ENCODE measurements at places on chromosomes 7 and 10.

DNA sequence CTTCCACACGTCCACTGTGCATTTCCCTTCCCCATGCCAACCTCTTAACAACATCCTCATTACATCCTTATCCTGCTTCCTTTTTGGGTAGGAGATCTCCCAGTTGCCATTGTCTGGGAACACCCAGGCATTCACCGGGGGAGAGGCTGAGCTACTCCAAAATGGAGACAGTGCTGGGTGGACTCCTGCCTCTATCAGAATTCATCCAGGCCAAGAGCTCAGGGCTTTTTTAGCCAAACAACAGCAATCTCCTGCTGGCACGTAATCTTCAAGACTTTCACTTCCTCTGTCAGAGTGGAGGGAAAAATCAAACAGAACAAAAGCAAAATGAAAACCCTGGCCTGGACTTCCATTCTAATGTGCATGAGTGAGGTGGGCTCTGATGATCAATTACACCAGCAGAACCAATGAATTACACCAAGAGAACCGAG lies 245.0 kb downstream of the PRPF18 start:
- peak; percentile 52 for DNase-seq

DNA sequence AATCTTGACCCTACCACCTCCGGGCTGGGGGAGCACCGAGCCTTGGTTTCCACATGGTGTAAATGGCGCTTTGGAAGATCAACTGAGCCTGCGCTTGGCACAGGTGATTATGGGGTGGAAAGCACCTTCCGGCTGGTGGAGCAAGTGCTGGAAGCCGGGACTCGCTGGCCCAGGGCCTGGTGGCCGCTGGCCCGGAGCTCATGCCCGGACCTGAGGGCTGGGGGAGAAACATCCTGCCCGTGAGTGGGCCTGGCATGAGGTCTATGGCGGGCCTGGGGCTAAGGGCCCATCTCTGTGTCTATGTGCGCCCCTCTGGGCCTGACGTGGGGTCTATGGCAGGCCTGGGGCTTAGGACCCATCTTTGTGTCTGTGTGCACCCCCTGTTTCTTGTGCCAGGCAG lies 14.2 kb upstream of the LFNG start:
- no peak for DNase-seq

- peak; percentile 97 for DNase-seq
These were observed 204.4 kb downstream of the CXCL12 start for GRCh38 chr10:44180321-44181168.

GRCh38 chr7:34225193-34225592 lies 319.9 kb downstream of the BMPER start:
- no peak for DNase-seq

DNA sequence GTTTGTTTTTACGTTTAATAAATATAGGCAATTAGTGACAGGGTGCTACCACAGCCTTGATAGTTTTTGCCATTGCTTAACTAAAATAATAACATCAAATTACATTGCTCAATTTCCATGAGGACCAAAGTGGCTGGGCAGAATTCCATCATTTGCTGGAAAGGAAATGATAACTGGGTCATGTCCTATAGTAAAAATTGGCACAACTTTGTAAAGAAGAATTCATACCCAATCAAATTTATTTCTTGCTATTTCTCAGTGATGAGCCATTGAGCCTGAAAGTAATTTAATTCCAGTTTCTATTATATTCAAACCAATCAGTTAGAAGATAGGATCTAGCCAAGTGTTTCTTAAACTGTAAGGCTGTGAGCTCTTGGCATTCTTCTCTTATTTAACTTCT lies 102.2 kb upstream of the CTTNBP2 start:
- no peak for DNase-seq

DNA sequence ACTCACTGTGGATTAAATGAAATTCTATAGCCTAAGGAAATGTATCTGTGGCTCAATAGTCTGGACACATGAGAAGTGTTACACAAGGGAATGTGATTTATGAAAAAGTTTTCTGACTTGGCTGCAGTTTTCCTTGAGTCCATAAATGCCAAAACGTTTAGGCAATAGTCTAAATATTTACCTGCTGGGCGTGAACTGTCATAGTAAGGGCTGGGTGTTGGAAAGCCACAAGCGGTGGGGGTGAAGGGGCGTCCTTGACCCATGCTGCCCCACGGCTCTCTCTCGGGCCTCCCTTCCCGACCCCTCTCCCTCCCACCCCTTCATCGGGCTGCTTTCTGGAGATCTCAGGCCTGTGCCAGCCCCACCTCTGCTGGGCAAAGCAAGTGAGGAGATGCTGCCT lies 223.7 kb downstream of the BUB3 start:
- no peak for DNase-seq

DNA sequence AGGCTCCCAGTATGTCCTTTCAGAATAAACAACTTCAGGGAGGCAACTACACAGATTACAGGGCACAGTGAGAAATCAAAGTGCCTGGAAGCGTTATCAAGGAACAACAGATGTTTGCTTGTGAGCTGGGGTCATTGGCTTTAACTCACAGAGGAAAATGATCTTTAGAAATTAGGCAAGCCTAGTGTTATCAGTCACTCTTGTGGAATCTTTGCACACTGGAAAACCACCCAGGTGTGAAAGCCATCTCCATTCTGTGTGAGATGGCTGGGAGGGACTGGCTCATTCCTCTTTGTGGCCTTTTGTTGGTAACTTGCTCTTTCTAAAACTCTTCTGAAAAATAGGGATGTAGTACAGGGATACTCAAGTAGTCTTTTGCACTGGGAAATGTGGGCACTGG lies 716.0 kb downstream of the XPNPEP1 start:
- no peak for DNase-seq

DNA sequence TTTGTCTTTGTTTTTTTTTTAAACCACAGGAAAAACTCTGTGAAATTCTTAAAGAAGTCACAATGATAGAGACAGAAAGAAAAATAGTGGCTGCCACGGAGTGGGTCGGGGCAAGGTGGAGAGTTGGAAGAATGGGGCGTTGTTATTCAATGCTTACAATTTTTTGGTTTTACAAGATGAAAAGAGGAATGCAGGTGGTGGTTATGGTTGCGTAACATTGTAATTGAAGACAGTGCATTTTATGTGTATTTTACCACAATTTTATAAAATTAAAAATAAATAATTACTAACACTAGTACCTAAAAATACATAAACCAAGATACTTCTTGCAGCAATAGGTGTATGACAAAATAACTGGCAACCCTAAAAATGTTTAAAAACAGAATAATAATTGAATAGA lies 76.9 kb upstream of the VOPP1 start:
- DNase-seq: no peak

DNA sequence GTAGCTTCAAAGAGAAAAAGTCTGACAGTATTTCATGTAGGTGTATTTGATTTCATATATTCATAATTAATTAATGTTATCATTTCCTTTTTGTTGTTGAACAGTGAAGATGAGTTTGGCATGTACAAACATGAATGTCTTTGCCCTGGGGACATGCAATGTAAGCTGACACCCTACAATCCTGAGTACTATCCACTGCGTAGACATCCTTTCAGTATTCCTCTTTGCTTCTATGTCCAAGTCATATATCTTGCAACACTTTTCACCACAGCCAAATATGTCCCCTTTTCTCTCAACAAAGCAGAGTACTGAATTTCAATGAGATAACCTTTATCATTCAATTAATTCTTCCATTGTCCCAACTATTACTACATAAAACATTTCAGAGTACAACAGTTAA lies 93.6 kb downstream of the GPR37 start:
- DNase-seq: no peak

DNA sequence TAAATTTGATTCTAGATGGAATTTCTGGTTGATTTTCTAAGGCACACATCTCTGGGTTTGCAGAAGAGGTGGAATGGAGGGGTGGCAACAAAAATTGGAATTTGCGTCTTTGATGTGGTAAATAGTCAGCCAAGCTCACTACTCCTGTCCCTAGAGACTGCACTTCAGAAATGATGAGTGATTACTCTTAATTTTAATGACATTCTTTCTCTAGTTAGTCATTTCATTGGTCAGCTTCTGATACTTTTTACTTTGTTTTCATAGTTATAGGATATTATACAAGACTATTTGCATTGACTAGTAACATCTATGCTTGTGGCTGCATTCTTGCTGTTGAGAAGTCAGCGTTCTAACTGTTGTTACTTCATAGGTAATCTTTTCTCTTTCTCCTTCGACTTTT lies 658.3 kb downstream of the SUGCT start:
- peak; percentile 71 for DNase-seq

- DNase-seq: no peak
These were observed 28.1 kb downstream of the STAMBPL1 start for GRCh38 chr10:88908194-88908593.

GRCh38 chr7:15459018-15459615 lies 102.7 kb downstream of the AGMO start:
- DNase-seq: peak; percentile 57

- DNase-seq: no peak
These were observed 143.4 kb downstream of the DOCK1 start for GRCh38 chr10:127048630-127049029.

- DNase-seq: no peak
These were observed 773.4 kb downstream of the CNTNAP2 start for GRCh38 chr7:146889806-146890555.

DNA sequence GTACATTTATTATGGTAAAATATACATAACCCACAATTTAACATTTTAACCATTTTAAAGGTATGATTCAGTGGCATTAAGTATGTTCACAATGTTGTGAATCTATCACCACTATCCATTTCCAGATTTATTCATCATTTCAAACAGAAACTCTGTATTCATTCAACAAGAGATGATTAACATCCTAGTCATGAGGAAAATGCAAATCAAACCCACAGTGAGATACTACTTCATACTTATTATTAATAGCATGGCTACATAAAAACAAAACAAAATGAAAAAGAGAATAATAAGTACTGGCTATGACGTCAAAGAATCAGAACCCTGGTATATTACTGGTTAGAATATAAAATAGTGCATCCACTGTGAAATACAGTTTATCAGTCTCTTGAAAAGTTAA lies 386.6 kb upstream of the POM121L12 start:
- DNase-seq: no peak

Measured in EH (cell line).